ENCODE measurements at places on chromosomes 6 and 20. TPM values are rescaled to one million over a fixed set of nuclear protein-coding genes. Genes with fewer than 3 reads are reported as not detected.

DNA sequence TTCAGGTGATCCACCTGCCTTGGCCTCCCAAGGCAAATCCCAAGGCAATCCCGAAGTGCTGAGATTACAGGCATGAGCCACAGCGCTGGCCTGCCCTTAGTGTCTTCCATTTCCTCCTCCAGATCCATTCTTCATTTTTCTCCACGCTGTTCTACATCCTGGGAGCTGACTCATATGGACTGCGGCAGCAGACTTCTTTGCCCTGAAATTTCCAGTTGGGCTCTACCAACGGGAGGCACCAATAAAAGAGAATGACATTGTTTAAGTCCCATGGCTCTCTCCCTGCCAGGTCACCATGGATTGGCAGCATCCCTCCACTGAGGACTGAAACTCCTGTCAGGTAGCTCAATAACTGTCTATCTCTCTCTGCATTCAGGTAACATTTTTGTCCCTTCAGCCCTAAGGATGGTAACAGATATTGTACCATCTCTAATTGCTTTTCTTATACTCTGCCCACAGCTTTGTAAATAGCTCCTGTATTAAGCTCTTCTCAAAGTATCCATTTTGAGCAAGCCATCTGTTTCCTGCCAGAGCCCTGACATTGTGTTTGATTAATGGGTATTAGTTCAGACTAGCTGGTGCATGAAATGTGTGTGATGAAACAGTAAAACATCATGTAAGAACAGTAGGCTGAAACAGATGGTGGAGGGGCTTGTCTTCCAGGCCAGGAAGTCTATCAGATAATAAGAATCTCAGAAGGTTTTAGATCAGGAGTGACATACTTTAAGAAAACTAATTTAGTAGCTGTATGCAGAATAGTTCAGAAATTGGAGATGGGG, 3.6 kb downstream of the TBCC start:
- DNase-seq: no peak

Gene ARID1B
- 121 TPM for total RNA-seq

GRCh38 chr6:24227556-24227955, 101.5 kb downstream of the NRSN1 start:
- no peak for DNase-seq

Gene SLC22A3
- 15.8 TPM for total RNA-seq

- DNase-seq: no peak
These were observed 37.5 kb upstream of the ADGRF1 start for GRCh38 chr6:47079638-47080037.

- DNase-seq: no peak
These were observed 2.5 kb downstream of the GMNN start for GRCh38 chr6:24777227-24777626.

Gene C20orf144
- total RNA-seq: not detected

Gene RAET1L
- total RNA-seq: 1.6 TPM

- no peak for DNase-seq
These were observed 78.3 kb downstream of the ME1 start for GRCh38 chr6:83352424-83353061.

DNA sequence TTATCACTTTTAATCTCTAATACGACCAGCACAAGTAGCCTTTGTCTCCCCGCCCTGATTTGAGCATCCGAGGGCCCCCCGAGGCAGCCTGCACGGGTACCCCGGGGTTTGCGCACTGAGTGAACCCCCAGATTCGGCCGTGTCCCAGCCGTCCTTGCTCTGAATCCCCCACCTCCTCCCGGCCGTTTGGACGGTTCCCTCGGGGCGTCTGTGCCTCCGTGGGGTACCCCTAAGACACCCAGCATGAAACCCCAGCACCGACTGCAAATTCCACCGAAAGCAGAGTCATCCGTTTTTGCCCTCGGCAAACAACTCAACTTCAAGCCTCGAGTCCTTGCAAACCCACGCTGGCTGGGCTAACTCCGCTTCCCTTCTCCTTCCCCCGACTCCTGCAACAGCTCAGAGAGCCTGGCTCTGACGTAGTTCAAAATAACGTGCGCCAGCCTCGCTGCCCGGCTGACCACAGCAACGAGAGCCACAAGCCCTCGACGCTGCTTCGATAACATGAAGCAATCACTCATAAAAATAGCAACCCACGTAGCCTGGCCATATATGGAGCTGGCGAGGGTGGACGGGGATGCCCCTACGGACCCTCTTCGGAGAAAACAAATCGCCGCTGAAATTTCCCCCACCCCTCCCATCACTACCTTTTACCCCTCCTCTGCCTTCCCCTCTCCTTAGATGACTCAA, 764 bp upstream of the SNAP25 start:
- DNase-seq: no peak

- DNase-seq: peak; percentile 65
These were observed 96.3 kb downstream of the RFPL4B start for GRCh38 chr6:112443179-112444065.

GRCh38 chr20:38252292-38253288, 7.9 kb downstream of the KIAA1755 start:
- DNase-seq: peak; percentile 43

GRCh38 chr20:17803765-17804164, 104.0 kb downstream of the BANF2 start:
- no peak for DNase-seq

GRCh38 chr20:38139156-38139912, 25.7 kb downstream of the TGM2 start:
- DNase-seq: no peak

GRCh38 chr6:147127587-147127986, 76.6 kb upstream of the STXBP5 start:
- no peak for DNase-seq

GRCh38 chr6:5582762-5583161, 321.4 kb downstream of the FARS2 start:
- no peak for DNase-seq

Gene FAM217A
- total RNA-seq: not detected

Gene ULBP3
- 2.1 TPM for total RNA-seq

DNA sequence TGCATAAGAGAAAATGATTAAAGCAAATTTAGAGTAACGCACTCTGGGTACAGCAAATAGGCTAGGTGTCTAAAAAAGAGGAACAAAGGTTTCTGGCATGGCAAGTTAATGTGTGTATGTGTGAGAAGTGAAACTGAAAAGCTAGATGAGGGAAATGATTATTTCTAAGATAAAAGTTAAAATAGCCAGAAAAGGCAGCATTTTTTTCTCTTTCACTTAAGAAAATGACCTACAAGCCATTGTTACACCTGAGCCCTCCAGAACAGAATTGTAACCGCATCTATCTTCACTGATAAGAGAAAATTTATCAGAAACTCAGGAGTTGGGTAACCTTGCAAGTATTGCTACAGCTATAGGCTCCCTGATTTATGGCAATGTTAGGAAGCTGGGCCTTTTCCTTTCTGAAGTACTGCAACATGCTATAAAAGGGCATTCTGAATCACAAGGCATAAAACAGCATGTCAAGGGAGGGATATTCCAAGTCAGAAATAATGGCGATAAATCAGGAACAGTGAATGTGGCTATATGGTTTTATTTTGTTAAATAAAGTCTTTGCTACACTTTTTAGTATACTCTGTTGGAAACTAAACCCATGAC, 395.3 kb downstream of the TBC1D32 start:
- no peak for DNase-seq

Data from suprapubic skin (tissue), 4 donors.